ENCODE measurements at places on chromosomes 6 and 20.
A peak's percentile ranks its signal among the peaks of the same experiment; 100 is the strongest.

- DNase-seq: no peak
These were observed 1217.2 kb upstream of the GJE1 start for GRCh38 chr6:140915551-140915950.

DNA sequence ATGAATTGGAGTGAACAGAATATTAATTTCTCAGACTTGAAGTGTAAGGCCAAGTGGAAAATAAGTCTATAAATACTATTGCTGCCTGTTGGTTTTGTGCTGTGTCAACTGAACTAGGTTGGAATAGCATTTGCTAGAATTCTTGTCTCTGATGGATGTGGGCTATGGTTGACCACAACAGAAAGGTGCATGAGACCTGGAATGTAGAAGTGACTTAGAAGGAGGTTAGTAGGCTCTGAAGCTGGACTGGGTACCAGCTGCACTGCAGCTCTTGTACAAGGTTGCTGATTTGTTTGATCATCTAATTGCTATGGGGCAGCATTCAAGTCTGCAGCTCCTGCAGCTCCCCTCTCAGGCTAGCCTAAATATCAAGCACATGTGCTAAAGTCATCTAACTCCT lies 479.0 kb upstream of the NRSN1 start:
- no peak for DNase-seq

DNA sequence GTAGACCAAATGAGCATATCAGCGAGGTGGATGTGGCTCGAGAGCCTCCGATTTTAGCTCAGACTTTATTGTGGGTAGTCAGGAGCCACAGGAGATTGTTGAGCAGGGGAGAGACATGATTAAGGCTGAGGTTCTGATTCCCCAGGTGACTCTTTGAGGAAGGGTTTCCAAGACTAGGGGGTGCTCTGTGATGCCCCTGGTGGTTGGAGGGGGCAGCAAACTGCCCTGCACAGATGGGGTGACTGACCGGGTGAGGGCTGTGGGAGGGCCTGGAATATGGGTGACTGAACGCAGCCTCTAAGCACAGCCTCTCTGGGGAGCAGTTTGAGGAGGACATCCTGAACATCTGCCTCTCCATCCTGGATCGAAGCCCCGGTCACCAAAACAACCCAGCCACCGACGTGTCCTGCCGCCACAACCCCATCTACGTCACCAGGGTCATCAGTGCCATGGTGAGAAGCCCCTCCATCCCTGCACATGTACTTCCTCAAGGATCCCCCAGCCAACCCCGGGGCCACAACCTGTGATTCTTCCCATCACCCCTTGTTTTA lies 17.0 kb downstream of the TGM6 start:
- no peak for DNase-seq

DNA sequence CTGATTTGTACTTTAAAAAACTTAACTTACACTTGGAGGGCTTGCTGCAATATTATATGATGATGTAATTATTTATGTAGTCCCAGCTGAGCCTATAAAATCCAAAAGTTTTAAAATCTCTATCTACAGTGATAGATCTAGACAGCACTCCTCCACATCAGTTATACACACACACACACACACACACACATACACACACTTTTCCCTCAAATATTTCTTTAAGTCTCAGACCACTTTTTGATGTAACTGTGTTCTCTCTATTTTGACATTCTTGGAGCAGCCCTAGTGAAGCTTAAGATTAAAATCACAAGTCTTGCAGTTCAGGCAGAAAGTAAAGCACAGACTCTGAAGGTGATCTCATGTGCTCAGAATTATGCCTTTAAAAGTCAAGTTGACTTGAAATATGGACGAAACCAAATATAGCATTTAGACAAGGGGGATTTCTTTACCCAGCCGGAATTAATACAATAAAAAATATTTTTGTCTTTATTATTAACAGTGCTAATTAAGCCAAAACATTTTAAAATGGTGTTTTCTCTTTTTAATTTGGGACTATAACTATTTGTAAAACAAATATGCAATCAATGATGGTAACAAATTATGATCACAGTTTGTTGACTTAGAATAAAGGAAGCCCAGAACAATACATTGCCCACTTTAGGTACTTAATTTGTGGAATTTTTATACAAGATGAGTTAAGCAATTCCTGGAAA lies 63.5 kb upstream of the TMEM30A start:
- DNase-seq: no peak

DNA sequence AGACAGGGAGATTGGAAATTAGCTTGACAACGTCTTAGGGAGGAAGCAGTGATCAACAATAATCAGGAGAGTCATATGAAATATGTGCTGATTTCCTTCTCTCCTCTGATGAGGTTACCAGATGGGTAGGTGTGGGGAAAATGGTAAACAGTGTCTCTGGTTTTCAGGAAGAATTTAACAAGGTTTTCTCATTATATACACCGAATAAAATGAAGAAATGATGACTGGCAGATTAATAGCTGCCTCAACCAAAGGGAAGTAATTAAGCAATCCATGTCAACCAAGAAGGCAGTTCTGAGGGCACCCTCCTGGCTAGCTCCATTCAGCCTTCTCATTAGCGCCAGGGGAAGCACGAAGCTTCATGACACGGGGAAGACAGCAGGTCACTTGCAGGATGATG lies 12.7 kb upstream of the RAMACL start:
- DNase-seq: no peak

GRCh38 chr6:42661540-42662153 lies 60.8 kb downstream of the PRPH2 start:
- peak; percentile 57 for DNase-seq

- no peak for DNase-seq
These were observed 269.6 kb downstream of the ARID1B start for GRCh38 chr6:157046776-157047175.

DNA sequence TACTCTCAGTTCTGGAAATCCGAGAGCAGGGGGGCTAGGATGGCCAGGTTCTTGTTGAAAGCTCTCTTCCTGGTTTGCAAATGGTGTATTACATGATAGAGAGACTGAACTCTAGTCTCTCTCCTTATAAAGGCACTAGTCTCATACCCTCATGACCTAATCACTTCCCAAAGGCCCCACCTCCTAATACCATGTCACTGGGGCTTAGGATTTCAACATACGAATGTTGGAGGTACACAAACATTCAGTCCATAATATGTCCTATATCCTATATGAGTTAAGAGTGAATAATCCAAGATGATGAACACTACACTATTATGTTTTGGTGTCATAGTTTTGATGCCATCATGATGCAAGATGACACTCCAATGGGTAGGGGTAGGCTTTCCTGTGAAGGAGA lies 20.0 kb upstream of the TXLNB start:
- no peak for DNase-seq

GRCh38 chr6:3584606-3585005 lies 127.8 kb upstream of the SLC22A23 start:
- DNase-seq: no peak

DNA sequence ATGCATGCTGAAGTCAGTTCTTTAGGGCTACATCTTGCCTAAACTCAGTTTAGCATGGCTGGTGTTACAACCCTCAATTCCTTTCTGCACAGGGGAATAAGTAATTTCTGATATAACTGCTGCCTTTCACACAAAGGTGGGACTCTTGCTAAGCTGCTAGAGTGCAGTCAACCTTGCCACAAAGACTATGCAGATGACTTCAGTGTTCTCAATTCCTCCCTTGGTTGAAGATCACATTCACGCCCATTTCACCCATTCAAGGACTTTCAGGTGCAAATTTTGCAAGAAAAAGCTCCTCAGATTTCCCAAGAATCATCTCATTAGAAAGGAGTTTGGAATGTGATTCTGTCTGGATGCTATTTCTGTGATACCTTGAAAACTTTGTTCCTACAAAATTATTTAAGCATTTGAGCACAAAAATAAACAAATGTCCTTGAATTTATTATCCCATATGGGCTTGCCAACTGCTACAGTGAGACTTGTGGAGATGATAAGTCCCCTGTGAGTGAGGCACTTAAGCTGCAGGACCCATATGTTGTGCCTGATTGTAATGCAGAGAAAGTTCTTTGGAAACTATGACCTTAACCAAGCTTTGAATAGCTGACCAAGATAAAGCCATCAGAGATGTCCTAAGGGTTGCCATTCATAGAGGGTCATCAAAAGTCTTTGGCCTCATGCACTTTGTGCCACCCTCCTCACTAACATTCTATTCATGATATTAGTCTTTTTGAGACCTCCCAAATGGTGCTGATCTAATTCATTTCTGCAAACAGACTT lies 111.8 kb downstream of the PLCB4 start:
- DNase-seq: no peak

DNA sequence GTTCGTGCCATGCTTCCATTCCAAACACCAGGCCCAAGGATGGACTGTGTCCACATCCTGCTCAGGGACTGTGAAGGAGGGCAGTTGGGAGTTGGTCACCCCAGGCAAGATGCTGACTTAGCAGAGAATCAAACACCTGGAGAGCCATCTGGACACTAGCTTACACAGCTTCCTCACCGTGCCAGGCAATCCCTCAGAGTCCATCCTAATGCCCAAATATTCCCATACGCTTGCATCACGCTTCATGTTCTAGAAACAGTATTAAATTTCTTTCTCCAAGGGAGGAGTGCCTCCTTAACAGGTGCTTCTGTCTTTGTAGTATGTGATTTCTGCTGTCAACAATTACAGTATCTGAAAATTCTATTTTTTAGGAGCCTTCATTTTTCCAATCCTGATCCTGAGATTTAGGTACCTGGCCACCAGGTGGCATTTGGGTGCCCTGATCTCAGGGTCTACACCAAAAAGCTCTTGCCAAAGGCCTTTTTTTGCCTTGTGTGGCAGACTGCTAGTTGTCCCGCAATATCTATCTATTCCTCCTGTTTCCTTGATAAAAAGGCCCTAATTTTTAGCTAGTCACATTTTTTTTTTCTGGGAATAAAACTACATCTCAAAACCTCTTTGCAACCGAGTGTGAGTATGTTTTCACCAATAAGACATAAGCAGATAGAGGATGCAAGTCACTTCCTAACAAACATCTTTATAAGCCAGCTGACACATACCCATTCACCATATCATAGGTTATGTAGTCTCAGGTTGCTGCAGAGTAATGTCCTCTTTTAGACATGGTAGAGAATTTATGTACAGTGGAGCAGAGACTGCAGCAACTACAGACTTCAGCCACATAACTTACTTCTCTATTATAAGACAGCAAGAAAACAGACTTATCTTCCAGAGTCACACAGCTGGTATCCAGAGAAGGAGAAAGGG lies 85.0 kb downstream of the PREP start:
- no peak for DNase-seq

- DNase-seq: no peak
These were observed 220.0 kb downstream of the GRIK2 start for GRCh38 chr6:101613556-101613955.

DNA sequence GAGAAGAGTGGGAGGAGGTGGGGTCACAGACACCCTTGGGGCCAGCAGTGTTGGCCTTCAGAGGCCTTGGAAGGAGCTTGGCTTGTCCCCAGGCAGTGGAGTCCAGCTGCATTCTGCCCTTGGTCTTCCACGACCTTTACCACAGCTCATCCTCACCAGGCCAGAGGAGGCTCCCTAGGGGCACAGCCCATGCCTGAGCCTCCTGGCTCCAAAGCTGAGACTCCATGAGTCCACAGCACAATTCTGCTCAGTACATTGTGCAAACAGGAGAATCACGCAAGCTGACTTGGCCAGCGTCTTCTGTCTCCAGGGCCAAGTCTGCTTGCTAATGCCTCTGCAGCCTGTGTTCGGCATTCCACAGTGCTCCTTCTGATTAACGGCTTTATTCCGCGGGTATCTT lies 337.2 kb downstream of the SMOC2 start:
- DNase-seq: no peak

Data from fibroblast of the conjunctiva (primary cell).